ENCODE measurements at places on chromosomes 12 and 14.

DNA sequence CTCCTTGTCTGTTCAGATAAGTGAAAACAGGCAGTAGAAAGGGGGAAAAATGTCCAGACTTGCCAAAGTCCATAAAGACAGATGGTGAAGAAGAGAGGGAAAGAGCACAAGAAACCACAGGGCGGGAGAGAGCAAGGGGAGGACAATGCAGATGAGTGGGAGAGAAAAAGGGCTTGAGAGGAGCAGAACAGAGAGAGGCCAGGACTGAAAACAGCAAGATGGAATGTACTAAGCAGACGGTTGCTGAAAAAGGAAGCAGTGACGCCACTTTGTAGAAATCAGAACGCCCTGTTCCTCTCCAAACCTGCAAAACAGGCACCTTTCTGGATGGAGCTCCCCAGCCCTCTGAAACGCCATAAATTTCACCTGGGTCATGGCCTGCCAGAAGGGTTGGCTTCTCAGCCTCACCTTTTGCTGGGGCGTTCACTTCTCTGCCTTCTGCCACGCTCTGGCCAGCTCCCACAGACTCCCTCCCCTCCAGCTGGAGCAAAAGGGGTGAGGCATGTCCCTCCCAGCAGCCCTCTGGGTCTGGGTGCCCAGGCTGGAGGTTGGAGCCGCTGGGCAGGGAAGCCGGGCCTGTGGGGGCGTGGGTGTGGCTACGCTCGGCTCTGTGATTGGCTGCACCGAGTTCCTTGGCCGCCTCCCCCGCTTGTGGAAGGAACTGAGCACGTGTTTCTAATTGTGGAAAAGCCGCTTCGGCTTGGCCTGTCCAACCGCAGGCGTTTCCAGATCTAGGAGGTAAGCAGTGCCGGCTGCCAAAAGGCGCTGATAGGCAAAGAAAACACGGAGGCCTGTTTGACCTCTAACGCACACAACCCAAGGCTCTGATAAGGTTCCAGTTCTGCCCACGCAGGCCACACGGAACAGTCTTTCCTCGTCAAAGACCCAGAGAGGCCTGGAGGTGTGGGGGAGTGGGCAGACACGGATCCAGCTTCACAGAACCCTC is 29.3 kb downstream of the SLC7A8 start:
- DNase-seq, result no peak

- no peak for DNase-seq
Measured at GRCh38 chr12:108240027-108240785, 98.9 kb downstream of the CMKLR1 start.

- DNase-seq, result no peak
Measured at GRCh38 chr12:8685051-8685450, 12.7 kb upstream of the RIMKLB start.

DNA sequence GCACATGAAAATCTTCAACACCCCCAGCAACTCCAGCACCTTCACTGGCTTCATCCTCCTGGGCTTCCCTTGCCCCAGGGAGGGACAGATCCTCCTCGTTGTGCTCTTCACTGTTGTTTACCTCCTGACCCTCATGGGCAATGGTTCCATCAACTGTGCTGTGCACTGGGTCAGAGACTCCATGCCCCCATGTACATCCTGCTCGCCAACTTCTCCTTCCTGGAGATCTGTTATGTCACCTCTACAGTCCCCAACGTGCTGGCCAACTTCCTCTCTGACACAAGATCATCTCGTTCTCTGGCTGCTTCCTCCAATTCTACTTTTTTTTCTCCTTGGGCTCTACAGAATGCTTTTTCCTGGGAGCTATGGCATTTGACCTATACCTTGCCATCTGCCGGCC is 11.5 kb upstream of the OR11G2 start:
- DNase-seq, result no peak

DNA sequence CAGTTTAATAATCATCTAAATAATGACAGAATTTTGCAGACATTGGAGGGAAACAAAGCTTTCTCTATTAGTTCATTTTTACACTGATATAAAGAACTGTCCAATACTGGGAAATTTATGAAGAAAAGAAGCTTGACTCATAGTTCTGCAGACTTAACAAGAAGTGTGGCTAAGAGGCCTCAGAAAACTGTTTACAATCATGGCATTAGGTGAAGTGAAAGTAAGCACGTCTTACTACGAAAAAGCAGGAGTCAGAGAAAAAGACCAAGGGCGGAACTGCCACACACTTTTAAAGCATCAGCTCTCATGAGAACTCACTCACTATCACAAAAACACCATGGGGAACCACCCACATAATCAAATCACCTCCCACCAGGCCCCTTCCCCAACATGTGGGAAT is 804.4 kb downstream of the FLRT2 start:
- DNase-seq, result no peak

DNA sequence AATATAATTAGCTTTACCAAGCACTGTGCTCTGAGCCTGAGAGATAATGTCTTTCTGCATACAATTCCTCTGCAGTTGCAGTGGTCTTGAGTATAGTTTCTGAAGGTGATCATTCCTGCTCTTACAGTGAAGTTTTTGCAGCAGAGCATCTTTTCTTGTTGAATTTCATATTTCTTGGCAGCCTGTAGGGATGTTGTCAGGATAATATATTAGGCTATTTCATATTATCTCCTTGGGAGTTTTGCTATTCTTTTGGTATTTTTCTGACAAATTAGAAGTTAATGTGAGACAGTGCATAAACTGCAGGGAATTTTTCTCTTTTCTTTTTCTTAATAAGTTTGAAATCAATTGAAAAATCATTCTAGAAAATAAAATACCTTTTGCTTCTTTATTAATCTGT is 1502.6 kb upstream of the FLRT2 start:
- DNase-seq, result no peak

- no peak for DNase-seq
Measured at GRCh38 chr14:99586761-99587459, 17.1 kb downstream of the CCDC85C start.

DNA sequence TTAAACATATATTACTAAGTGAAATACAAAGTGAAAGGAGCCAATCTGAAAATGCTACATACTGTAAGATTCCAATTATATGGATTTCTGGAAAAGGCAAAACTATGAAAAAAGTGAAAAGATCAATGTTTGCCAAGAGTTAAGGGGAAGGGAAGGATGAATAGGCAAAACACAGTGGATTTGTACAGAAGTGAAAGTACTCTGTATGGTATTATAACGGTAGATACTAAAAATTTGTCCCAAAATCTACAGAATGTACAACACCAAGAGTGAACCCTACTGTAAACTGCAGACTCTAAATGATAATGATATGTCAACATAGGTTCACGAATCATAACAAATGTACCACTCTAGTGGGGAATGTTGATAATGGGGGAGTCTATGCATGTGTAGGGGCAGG is 17.8 kb downstream of the EEA1 start:
- no peak for DNase-seq

DNA sequence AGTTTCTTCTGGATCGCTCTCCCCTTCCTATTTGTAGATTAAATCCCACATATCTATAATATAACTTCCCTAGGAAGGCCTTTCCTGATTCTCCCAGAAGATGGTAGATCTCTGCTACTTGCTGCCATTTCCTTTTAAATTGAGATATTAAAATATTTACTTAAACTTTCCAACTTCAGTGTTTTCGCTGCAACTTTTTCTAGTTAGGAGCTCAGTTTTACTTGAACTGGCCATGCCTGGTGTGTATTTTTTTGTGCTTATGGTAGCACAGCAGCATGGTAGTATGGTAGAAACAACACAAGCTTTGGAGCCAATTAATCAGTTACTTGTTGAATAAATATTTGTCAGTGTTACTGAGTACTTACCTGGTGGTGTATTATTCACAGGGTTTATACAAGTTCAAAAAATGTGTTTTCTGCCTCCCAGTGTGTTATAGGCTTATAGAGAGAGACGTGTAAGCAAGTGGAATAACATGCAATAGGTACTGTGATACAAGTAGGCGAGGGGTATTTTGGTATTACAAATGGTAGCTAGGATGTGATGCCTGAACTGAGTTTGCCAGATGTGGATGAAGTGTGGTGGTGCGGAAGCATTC is 2.9 kb downstream of the POLR3B start:
- no peak for DNase-seq

DNA sequence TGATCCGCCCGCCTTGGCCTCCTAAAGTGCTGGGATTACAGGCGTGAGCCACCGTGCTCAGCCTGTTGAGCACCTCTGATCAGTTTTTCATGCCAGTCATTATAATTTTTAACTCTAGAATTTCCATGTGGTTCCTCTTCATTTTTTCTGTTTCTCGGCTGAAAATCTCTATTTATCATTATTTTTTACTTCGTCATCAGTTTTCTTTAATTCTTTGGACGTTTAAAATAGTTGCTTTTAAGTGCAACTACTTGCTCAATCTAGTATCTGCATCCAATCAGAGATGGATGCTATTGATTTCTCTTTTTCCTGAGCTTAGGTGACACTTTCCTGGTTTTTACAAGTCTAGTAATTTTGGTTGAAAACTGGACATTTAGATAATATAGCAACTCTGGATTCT is 16.8 kb downstream of the MAPKAPK5 start:
- DNase-seq, result no peak

DNA sequence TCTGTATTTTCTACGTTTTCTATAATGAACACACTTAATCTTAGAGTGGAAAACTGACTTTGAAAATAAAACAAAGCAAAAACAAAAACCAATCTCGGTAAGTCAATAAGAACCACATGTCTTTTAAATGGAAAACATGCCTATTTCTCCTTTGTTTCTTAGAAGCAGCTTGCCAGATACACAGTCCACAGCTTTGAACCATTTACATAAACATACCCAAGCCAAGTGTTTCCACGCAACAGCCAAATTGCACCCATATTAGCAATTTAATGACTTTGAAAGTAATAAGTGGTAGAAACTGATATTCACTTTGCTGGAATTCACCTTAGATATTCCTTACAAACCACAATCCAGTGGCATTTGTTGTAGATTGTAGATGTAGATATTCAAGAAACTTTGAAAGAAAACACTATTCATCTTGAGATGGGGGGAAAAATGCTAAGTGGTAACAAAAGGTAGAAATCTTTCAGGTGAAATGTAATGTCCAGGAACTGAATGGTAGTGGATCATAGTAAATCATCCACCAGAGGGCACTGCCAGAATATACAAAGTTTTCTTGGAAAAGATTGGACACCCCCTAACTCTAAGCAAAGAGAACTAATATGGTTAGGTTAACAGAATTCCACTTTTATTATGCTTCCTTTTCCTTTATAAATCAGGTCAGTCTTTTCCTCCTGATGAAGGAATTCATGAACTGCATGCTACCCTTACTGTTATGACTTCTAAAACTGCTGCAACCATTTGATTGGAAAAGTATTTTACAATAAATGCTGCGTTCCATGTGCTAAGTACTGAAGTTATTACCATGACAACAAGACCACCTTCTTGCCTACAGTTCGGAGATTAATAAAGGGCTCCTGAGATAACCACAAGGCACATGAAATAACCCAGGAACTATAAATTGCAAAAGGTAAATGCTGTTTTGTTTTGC is 69.8 kb downstream of the RERG start:
- DNase-seq, result no peak

- no peak for DNase-seq
Measured at GRCh38 chr12:68899251-68899771, 33.7 kb downstream of the CPM start.

DNA sequence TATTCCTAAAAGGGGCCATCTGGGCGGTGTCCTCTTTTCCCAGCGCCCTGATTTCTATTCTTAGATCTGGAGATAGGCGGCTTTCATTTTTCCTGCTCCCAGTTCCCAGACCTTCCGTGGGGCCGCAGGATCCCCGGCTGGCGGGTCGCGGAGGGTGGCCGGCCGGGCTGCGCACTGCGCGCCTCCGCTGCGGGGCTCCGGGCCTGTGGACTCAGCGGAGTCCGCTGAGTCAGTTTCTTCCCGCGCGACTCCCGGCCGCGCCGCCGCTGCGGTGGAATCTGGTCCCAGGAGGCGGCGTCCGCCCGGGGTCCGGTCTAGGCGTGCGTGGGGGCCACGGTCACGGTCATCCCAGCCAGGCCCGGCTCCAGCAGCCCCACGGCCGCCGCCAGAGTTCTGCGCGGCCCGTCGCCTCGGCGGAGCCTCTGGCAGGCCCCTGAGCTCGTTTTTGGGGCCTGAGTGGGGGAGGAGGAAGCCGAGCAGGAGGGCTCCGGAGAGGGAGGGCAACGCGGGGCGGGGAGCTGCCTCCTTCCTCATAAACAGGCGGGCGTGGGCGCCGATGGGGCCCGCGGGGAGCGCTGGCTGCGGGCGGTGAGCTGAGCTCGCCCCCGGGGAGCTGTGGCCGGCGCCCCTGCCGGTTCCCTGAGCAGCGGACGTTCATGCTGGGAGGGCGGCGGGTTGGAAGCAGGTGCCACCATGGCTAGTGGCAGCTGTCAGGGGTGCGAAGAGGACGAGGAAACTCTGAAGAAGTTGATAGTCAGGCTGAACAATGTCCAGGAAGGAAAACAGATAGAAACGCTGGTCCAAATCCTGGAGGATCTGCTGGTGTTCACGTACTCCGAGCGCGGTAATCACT is at the start of gene LRRK2:
Gene LRRK2, plus strand, starts transcription at position 559 of the 853 bp plus-strand sequence. Its CDS starts 135 bp downstream, at position 694.
- DNase-seq, result no peak

DNA sequence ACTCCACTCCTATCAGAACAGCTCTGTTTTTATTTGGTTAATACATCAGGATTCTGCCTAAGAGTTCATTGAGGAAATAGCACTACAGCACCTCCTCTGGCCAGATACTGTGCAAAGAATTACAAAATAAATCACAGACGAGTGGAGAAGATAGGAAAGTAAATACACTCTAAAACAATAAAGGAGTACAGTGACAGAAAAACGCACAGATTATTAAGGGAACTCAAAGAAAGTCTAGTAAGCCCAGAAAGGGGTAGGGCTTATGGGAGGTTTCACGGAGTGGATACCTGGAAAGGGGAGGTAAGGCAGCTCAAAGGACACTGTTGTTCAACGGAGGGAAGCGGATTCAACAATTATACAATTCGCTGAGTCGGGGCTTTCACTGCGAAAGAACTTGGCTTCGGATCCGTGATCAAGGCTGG is 5.5 kb downstream of the OR10AD1 start:
- no peak for DNase-seq

- DNase-seq, result no peak
Measured at GRCh38 chr12:52390739-52391617, 5.5 kb upstream of the KRT84 start.
